ENCODE measurements at places on chromosomes 2 and 18.
A peak's percentile ranks its signal among the peaks of the same experiment; 100 is the strongest.

DNA sequence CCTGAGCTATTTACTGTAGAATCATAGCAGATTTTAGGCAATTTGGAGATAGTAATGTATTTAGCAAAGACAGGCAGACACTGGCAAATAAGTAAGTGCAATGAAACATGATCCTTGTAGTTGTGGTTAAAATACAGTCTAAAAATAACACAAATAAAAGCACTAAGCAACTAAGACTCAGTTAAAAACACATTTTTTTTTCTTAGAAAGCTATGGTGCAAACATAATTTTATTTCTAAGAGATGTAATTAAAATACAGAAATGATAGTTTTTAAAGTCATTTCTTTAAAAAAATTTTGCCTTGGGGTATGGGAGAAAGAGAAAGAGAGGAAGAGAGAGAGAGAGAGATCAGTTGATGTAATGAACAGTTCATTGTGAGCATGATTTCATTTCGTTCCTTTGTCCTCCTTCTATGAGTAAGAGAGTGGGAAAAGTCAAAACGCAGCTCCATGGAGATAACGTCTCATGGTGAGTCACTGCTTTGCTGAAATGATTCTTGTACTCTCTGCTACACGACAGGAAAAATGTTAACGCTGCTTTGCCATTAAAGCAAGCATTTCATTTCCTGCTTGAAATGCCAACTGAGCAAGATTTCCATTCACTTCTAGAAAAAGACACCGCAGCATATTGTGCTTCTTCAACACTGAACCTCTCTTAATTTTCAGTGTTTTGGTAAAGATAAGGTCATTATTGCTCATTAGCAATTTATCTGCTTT, 61.3 kb upstream of the PGAP1 start:
- DNase-seq, result peak; percentile 46

DNA sequence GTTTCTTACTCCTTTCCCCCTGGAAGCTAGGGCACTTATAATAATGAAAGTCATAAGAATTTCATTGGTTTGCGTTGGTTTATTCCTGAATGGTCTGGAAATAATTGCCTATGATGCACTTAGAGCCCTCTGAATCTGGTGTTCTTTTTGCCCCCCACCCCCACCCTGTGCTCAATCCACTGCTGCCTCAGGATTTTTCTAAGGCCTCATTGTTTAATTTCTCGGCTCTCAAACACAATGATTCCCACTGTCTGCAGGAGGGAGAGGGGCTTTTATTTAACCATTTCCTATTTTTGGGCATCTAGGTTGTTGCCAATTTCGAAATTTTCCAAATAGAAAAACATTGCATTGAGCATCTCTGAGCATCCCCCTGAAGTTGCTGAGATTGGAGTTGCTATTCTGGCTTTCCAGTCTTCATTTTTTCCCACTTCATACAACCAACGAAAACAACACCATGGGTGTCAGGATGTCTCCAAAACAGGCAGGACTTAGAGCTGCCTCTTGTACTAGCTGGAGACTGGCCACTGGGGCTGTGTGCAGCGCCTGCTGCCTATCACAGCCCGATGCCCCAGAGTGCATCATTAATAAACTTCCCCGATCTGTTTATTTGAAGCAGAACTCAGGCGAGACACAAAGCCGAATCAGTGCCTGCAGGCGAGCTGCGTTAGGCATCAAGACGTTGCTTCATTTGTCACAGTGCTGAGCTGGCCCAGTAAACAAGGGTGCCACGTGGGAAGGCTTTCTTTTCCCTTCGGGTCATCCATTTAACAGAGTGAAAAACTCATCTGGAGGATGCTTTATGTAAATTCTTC, 1.8 kb upstream of the PCARE start:
- DNase-seq, result no peak

- no peak for DNase-seq
Measured at GRCh38 chr2:240168546-240169361, 28.3 kb upstream of the OTOS start.

- DNase-seq, result no peak
Measured at GRCh38 chr2:9764153-9764778, 79.0 kb upstream of the TAF1B start.

- DNase-seq, result no peak
Measured at GRCh38 chr2:67489396-67489795, 92.3 kb downstream of the ETAA1 start.

DNA sequence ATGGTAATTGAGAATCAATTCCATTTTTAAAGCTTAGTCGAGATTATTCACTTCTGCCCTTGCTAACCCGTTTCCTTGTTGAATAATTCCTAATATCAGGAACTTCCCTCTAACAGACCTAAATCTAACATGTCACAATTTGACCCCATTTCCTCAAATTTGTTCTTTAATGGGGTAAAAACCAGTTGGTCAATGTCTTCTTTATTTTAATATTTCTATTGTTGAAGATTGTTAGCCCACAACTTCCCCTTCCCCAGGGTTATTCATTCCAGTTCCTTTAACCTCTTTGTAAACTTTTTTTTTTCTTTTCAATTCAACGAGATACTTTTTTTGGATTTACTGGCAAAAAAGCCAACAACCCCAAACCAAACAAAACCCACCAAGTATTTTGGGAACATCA, 7.3 kb downstream of the TNFRSF11A start:
- DNase-seq, result no peak

GRCh38 chr2:38474021-38474456, 97.0 kb upstream of the ATL2 start:
- no peak for DNase-seq

DNA sequence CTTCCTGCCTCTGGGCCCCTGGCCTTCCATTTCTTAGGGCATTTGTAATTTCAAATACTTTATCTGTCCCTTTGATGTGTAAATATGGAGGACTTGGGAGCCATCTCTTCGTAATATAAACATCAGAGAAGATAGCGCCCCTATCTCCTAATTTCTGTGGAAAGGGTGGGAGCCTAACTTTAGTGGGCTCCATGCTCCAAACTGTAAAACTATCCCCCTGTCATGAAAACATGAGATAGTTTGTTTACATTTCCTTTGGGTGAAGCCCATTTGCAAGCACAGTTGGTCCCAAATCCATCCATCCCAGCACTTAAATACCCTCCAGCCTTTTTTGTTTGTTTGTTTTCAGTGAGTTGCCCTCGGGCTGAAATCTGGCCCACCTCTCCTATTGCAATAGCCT, 782.6 kb upstream of the FSHR start:
- no peak for DNase-seq
